ENCODE measurements at places on chromosomes 1 and 21.

DNA sequence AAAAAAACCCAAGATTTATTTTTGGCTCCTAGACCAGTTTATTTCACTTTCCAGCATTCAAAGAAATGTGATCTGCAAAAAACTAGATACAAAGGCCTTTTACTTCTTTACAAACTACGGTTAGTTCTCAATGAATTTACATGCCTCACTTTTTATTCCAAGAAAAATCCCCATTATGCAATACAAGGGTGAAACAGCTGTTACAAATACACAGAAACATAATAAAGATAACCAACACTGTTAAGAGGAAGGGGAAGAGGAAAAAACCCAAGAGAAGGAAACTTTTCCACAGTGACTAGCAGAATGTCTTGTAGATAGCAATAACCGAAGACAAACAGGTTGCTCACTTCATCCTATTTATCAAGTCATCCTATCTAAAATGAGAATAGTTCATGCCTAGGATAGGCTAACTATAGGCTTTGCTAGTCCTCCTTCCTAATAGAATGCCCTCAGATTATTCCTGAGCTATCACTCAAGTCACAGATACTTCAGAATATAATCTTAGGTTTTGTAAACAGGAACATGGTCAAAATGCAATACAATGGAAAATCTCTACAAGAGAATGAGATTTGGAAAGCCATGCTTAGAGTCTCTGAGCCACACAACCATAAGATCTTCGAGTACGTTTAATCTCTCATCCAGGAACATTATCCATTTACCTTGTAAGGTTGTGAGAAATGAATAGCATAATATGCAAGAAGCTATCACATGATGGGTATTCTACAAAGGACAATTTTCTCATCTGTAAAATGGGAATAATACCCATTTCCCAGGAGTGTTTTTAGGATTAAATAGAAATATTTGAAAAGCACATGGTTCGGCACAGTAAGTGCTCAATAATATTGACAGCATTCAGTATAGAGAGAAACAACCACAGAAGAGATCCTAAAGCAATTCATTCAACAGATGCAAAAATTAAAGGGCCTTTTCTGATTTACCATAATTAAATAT lies 5.4 kb downstream of the PNRC2 start:
- no peak for DNase-seq

DNA sequence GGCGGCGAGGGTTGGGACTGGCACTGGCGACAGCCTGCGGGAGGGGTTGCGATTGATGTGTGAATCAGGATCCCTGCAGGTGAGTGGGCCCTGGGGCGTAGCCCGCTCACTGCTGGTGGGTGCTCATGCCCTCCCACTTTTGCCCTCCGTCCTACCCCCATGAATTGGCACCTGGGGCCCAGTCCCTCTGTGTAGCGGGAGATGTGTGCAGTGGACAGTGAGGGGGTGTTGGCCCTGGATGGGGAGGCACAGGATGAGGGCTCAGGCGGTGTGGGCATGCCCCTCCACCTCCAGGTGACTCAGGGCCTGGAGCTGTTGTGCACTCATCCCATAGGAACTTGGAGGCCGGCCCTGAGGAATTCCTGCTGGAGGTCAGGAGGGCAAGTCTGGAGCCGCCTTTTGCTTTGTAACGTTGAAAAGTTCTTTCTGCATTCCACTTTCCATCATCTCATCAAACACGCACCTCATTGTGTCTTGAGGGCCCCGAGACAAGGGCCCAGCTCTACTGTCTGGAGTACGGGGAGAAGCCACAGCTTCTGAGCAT lies 3.0 kb downstream of the PEAR1 start:
- DNase-seq: peak; percentile 90

DNA sequence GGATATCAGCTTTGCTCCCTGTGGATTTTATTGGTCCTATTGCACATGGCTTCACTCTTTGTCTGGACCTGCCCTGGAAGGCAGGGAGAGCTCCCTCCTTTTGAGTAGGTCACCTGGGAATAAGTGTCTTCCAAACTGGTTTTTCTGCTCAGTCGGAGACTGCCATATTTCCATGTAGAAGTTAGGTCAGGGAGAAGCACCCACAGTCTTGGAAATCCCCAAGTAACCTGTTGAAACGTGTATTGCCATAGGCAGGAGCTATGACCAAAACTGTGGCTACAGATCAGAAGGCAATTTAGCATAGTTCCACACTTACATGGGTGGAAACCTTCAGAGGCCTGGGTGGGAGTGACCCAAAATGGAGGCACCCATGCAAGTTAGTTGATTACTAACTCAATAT lies 3.5 kb upstream of the GNG12 start:
- DNase-seq: no peak

GRCh38 chr1:56464294-56464693 lies 115.1 kb downstream of the PLPP3 start:
- no peak for DNase-seq

DNA sequence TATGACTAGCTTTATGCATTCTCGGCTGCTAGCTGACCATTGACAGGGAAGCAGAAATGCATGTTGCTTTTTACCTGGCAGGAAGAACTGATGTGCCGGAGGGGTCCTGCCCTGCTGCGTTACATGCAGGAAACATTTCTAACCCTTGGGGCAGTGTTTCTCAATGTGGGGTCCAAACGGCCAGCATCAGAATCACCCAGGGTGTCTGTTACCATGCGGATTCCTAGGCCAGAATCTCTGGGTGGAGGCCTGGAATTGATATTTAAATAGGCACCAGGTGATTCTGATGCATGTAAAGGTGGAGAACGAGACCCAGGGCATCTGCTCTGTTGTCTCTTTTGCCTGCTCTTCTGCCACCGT lies 182.7 kb downstream of the PCP4 start:
- DNase-seq: no peak

GRCh38 chr1:165444897-165445370 lies at the start of gene RXRG:
Gene RXRG, minus strand, starts transcription at chr1:165445126. Its CDS starts 233 bp downstream, at chr1:165444893.
- DNase-seq: no peak

- DNase-seq: no peak
These were observed 112.2 kb downstream of the NEK7 start for GRCh38 chr1:198268784-198269645.

GRCh38 chr1:92756537-92756936 lies 28.4 kb downstream of the EVI5 start:
- DNase-seq: no peak

GRCh38 chr1:209260136-209260535 lies 323.4 kb upstream of the CAMK1G start:
- no peak for DNase-seq

GRCh38 chr1:108533351-108534083 lies 26.4 kb upstream of the EEIG2 start:
- no peak for DNase-seq

DNA sequence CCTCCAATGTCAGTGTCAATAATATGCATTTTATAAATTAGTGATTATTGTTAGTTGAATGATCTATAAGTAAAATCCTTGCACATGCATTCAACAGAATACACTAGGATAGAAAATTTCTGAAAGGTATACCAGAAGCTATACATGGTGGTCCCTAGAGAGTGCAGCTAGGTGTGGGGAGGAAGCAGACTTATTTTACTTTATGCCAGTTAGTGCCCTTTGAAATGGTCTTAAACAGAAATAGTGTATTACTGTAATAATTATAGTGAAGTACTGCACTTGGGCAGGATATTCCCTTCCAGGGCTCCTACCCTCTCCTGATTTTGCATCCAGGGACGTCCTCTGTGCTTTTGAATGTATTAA lies 23.2 kb upstream of the WDR26 start:
- DNase-seq: no peak

DNA sequence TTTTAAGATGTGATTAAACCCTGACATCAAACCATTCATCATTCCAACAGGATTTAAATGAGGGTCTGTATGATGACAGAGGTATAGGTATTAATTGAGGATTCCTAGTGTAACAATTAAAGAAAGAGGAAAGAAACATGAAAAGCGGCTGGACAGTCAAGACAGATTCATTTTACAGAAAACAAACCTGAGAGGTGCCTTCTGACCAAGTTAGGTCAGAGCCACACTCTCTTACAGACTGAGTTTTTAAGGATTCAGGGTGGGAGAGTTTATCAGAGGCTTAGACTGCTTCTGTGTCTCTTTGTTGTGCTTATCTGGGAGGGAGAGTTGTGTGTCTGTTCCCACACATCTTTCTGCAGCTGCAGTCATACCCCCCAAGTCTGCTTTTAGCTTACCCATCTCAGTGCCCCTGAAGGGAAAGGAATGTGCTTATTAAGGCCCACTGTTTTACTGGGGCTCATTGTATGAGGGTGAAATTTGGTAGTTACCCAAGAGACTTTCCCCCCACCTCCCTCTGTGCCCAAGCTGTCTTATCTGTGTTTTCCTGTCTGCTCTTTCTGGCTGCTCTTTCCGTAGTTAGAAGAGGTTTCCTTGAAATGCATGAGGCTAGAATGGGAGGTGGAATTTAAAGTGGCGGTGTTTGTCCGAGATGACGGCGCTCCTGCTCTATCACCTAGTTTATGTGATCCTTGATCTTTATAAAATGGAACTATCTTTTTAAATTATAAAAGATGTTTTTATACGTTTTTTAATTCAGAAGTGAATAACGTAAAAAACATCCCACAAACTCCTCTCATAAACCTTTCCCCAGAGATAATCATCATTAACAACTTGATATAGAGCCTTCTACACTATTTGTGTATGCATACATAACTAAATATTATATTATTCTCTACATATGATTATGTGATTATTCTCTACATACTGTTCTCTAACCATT lies 96.0 kb upstream of the TNFSF4 start:
- DNase-seq: no peak

DNA sequence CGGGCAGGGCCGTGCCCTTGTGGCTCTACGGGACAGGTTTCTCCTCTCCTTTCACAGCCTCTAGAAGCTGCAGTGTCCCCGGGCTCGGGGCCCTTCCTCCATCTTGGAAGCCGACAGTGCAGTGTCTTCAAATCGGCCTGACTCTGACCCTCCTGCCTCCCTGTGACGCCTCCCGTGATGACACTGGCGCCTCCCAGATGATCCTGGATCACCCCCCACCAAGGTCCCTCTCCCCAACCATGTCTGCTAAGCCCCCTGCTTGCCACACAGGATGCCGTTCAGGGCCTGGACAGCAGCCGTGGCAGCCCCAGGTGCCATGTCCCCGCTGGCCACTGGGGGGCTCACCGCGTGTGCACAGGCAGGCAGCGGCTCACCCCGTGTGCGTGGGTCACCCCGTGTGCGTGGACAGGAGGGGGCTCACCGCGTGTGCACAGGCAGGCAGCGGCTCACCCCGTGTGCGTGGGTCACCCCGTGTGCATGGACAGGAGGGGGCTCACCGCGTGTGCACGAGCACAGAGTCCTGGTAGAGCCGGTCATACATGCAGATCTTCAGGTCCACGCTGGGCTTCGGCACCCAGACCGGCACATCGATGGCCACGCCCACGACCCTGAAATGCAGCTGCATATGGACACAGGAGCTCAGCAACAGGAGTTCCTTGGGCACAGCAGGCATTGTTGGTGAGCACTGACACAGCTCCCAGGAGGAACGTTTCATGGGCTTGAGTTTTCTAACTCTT lies 24.9 kb upstream of the TMEM52 start:
- DNase-seq: peak; percentile 64

- DNase-seq: no peak
These were observed 199.1 kb upstream of the LMO4 start for GRCh38 chr1:87129606-87130005.

DNA sequence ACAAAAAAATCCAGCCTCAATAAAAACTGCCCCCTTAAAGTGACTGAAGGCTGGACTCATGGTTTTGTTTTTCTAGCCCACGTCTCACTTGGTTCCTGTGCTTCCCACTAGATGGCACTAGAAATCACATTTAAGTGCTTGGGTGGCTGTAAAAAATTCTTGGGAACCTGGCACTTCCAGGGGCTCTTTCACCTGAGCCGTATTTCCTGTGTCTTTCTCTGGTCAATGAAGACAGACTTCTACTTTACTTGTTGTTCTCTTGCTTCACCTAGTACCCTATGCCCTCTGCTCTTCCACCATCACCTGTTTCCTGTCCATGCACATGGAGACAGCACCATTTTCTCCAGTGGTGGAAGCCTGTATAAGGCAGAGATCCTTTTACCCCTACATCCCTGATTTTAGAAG lies 20.0 kb downstream of the METTL13 start:
- DNase-seq: peak; percentile 54

DNA sequence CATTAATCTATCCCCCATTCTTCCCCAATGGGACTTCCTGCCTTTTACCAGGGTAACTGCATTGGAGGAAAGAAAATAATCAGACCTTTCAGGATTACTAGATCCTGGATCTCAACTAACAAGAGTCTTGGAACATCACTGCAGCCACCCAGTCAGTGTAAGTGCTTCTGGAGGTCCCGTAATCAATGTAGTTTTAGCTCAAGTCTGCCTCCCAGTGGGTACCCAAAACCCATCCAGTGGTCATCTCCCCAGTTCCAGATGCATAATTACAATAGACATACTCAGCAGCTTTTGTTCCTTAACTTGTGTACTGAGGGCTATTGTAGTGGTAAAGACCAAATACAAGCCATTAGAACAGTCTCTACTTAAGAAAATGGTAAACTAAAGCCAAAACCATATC lies 319.1 kb downstream of the GPATCH2 start:
- no peak for DNase-seq

Data from A549 (cell line).